ENCODE measurements at places on chromosomes 6 and 20.

- DNase-seq, result no peak
Observed at GRCh38 chr6:43740961-43741764, 28.8 kb upstream of the VEGFA start.

- DNase-seq, result no peak
Observed at GRCh38 chr20:7029019-7029418, 261.5 kb downstream of the BMP2 start.

DNA sequence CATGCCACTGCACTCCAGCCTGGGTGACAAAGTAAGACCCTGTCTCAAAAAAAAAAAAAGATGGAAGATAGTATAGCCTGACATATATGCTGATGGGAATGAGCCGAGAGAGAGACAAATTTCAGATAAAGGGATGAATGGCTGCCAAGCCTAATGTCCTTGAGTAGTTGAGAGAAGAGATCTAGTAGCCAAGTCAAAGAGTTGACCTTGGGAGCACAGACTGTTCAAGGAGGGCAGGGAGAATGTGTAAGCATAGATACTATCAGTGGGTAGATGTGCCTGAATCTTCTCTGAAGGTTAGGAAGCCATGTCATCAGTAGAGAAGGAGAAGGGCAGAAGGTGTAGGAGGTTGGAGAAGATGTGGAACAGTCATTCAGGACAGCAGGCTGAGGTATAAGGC lies 20.0 kb upstream of the ABCC10 start:
- DNase-seq, result no peak

DNA sequence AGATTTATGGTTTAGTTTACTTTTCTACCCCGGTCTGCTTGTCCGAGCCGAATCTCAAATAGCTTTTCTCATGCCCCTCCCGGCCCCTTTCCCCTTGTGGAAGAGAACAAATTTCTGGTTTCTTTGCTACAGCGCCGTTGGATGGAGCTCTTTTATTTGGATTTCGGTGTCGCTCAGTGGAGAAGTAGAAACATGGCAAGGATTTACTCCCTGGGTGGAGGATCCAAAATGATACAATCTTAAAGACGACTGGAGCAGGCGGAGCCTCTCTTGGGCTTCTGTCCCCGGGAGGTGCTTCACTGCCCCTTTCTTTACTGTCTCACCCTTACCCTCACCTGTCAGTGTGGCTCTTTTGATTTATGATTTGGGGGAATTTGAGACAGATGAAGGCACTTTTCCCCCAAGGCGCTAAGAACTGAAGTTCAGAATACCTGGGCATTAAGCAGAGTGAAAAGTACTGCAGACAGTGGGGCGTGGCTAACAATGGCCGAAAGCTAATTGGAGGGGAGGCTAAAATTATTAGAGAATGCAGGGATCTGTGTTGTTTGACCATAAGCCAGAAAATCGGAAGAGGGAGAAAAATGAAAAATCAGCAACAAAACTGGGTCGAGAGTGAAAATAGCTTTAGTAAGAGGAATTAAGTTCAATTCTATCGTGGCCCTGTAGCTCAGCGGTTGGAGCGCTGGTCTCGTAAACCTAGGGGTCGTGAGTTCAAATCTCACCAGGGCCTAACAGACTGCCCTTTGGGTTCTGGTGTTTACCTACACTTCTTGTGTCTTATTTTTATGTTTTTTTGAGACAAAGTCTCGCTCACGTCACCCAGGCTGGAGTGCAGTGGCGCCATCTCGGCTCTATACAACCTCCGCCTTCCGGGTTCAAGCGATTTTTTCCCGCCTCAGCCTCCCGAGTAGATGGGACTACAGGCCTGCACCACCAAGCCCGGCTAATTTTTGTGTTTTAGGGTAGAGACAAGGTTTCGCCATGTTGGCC lies 145.1 kb upstream of the ZNF184 start:
- DNase-seq, result no peak

- no peak for DNase-seq
Observed at GRCh38 chr6:2008383-2008976, 236.9 kb downstream of the GMDS start.
